ENCODE measurements at places on chromosomes 5 and 9. TPM values are rescaled to one million over a fixed set of nuclear protein-coding genes. Genes with fewer than 3 reads are reported as not detected.

The APBA1 gene
- total RNA-seq, result 11.8 TPM

The LCN15 gene
- total RNA-seq, result not detected

The OBP2B gene
- total RNA-seq, result not detected

The GRIN1 gene
- not detected for total RNA-seq

DNA sequence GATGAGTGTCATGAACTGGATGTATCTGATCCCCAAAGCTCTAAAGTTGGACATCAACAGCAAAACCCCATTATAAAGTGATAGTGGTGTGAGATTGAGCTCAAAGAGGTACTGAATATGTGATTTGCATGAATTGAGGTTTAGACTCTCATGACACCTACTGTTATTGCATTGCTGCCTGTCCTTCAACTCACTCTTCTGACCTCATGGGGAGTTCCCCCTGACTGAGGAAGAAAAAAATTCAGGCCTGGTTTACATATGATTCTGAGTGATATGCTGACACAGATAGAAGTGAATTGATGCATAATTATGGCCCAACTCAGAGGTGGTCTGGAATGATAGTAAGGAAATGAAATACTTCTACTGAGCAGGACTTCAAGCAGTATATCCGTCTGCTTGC, 76.2 kb upstream of the CHD1 start:
- no peak for DNase-seq

GRCh38 chr9:2192356-2192979, 177.3 kb downstream of the SMARCA2 start:
- no peak for DNase-seq

DNA sequence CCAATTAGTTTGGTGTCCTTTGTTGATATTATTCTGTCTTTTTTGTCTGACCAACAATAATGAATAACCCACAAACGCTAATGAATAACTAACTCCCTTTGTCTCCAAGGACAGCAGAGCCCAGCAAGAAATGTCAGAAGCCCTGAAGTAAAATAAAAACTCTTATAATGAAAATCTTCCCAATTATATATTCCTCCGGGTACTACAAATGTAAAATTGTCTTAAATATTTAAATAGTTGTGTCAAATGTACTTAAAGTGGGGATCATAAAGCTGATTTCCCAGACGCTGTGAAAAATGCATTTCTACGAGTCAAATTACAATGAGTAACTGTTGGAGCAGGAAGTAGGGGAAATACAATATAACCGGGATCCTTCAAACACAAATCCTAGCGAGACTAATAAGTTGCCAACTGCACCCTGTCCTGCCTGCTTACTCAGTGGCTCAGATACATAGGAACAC, 22.3 kb downstream of the GLIS3 start:
- no peak for DNase-seq

GRCh38 chr9:87431837-87432236, 65.8 kb upstream of the DAPK1 start:
- DNase-seq, result no peak

GRCh38 chr5:9831823-9832222, 201.7 kb upstream of the TAS2R1 start:
- DNase-seq, result no peak

- no peak for DNase-seq
Measured at GRCh38 chr5:177312649-177313181, 1.0 kb upstream of the MXD3 start.

DNA sequence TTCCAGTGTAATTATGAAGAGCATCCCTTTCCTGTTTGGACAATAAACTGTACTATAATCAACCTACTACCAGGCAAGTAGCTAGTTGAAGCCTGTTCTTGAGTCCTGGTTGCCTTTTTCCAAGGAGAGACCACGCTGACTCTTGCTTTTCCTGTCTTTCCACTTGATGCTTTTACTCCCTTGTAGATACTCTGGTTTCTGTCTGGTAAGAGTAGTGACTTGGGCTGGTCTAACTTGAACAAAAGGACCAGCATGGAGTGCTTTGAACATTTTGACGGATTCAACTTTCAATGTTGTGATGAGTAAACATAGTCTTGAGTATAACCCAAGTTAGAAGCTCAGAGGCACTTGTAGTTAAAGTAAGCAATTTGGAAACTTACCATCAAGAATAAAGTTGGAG, 464.3 kb downstream of the GADD45G start:
- no peak for DNase-seq

DNA sequence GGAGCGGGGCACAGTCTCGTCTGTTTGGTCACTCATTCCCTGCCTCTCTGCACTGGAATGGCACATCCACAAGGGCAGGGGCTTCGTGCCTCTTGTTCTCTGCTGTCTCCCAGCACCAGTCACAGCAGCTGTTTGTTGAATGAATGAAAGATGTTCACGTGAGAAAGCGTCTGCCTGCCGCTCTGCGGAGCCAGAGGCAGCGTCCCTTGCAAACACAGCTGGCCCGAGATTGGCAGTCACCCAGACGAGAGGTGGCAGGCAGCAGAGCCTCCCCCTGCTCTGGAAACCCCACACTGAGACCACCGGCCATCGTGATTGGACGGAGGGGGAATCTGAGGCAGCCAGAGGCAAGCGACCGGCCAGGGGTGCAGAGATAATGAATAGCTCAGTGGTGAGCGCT, 6.0 kb upstream of the FAM163B start:
- no peak for DNase-seq
